ENCODE measurements at places on chromosomes 1 and 21.
A peak's percentile ranks its signal among the peaks of the same experiment; 100 is the strongest.

DNA sequence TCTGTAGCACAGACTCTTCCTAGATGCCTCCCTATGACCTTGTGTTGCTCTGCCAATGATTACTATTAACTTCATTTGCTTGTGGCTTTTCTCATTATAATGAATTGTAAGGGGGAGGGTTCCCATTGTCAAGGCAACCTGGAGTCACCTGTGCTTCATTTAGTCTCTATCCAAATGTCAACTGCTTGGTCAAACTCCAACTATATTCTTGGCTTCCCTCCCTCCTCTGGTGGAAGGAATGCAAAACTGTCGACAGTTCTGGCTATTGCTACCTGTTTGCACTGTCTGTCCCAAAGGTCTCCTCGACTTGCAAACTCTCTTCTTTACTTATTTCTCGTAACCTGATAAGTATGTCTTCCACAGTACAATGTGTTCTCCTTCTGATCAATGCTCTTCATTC, 100.3 kb downstream of the CACNA1E start:
- DNase-seq, result no peak

DNA sequence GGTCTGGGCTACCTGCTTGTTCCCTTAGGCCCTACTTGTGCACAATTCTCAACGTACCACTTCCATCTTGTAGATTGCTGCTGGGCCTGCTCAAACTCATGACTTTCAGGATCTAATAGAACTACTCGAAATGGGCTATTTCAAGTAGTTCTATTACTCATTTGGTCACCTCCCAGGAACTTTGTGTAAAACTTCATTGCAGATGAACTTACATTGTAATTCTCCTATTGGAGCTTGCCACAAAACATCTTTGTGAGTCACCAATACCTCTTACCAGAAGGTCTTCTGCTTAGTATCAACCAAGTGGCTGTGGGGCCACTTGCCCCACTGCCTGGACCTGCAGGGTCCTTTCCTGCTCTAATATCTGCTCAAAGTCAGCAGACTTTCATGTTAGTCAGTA, 10.7 kb upstream of the MYOCOS start:
- no peak for DNase-seq

- no peak for DNase-seq
Measured at GRCh38 chr21:43290421-43291346, 121.9 kb downstream of the CRYAA start.

- DNase-seq, result no peak
Measured at GRCh38 chr1:36775716-36776115, 258.6 kb downstream of the GRIK3 start.

- no peak for DNase-seq
Measured at GRCh38 chr1:58500043-58500442, 46.5 kb downstream of the OMA1 start.

DNA sequence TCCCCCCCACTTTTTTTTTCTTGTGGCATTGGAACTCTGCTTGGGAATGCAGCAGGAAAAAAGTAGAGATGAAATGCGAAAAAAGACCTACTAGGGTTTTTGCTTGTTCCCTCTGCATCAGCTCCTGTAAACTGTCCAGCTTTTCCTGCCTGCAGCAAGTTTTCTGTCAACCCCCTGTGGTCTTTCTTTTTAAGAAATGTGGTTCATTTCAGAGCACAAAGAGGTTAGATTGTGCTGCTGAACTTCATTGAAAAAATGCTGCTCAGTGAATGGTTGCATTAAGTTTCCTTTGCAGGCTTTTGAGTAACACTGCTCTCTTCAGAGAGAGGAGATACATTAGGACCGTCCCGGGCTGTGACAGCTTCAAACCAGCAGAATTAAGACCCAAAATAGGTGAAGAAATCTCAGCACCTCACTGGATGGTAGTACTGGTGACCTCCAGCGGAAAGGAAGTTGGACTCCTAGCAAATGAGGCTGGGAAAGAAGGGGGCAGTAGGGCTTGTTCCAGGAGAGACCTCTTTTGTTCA, 80.7 kb downstream of the NDUFS5 start:
- DNase-seq, result no peak

DNA sequence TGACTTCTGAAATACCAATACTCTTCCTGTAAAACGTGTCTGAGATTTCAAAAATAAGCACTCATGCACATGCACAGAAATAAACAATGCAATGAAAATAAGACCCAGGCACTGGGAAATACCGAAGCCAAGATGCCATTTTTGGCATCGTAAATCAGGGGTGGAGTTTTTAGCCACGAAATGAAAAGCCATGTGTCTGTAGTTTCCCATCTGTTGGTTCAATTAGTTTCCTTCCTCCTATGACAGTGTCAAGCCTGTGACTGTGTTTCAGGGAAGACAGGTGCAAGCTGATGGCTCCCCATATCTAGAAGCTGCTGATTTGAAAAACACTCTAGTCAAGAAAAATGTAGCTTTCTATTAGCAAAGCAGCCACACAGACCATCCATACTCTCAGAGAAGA, 480.4 kb upstream of the CAMK1G start:
- no peak for DNase-seq

GRCh38 chr1:235205687-235206086, 44.6 kb upstream of the RBM34 start:
- no peak for DNase-seq

DNA sequence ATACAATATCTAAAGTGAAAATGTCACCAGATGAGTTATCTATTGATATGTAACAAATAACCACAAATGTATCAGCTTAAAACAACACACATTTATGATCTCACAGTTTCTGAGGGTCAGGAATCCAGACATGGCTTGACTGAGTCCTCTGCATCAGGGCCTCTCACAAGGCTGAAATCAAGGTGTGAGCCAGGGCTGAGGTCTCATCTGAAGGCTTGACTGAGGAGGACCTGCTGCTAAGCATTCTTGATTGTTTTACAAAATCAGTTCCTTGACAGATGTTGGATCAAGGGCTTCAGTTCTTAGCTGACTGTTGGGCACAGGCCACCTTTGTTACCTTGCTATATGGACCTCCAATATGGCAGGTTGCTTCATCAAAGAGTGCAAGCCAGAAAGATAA, 483.7 kb downstream of the CAMTA1 start:
- DNase-seq, result no peak

DNA sequence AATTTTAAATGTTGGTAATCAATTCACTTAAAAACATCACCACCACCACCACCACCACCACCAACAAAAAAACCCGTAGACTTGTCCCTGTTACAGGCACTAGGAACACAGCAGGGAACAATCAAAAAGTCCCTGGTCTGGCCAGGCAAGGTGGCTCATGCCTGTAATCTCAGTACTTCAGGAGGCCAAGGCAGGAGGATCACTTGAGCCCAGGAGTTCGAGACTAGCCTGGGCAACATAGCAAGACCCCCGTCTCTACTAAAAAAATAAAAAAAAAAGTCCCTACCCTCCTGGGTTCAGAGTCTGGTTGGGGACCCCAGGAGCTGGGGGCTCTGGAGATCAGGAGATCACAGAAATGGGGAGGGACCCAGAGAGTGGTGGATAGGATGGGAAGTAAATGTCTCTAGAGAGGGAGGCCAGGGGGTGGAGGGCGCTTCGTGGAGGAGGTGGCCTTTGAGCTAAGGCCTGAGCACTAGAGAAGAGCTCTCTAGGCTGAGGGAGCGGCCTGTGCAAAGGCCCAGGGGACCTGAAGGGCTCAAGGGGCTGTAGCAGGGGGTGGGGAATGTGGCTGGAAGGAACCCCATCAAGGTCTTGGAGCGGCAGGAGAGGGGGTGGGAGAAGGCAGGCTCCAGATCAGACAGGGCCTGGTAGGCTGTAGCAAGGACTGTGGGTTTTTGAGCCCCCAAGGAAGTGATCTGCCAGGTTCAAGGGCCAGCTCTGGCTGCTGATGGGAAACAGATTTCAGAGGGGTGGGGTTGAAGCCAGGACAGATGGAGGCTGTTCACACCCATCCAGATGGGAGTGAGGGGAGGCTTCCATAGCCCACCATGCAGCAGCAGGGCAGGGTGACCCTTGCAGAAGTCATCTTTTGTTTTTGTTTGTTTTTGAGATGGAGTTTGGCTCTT, 24.8 kb upstream of the VPS13D start:
- DNase-seq, result no peak

- DNase-seq, result no peak
Measured at GRCh38 chr1:239250353-239251035, 135.9 kb upstream of the CHRM3 start.

DNA sequence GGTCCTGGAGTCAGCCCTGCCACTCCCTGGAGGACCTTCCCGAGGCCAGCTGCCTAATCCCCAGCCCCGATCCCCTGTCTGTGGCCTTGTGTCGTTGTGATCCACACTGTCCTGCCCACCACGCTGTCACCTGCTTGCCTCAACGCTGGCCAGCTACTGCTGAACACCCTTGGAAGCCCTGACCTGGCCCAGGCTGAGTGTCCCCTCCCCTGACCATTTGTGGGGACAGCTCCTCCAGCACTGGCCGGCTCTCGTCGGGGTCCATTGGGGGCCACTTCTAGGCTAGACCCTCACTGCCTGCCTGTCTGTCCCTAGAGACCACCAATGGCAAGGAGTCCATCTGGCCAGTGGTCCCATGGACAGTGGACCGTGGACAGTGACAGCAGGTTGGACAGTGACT, 12.0 kb upstream of the UMODL1 start:
- no peak for DNase-seq

DNA sequence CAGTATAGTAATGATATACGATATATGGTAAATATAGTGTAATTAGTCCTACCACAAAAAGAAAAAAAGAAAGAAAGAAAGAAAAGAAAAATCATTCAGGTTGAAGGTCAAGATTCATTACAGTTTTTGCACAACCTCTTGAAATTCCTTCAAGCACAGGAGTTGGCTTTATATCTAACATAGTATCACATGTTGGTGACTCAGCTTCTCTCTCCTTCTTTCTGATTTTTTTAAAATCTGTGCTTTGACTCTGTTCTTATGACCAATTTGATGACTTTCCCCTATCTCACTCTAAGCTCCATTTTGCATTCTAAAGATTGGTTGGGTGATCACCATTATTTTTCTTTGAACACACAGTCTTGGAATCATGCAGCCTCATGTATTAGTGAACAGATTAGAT, 148.2 kb upstream of the COL11A1 start:
- DNase-seq, result no peak

- DNase-seq, result no peak
Measured at GRCh38 chr21:43733529-43734071, 14.7 kb downstream of the PDXK start.

DNA sequence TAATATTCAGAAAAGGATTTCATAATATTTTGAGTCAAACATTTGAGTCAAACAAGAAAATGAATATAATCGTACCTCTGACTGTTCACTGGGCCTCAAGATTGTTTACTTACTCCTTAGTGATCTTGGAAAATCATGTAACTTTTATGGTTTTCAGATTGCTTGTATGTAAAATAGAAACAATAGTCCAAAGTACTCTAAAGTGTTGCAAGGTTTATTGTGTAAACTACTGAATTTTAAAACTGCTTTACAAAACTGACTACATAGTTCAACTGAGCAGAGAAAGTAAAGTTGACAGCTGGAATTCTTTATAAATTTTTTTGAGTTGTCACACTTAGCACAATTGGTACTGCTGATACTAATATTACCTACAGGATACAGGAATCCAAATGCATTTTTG, 931.0 kb downstream of the NCAM2 start:
- no peak for DNase-seq

- DNase-seq, result peak; percentile 46
Measured at GRCh38 chr1:19644681-19645410, 735 bp downstream of the NBL1 start.

DNA sequence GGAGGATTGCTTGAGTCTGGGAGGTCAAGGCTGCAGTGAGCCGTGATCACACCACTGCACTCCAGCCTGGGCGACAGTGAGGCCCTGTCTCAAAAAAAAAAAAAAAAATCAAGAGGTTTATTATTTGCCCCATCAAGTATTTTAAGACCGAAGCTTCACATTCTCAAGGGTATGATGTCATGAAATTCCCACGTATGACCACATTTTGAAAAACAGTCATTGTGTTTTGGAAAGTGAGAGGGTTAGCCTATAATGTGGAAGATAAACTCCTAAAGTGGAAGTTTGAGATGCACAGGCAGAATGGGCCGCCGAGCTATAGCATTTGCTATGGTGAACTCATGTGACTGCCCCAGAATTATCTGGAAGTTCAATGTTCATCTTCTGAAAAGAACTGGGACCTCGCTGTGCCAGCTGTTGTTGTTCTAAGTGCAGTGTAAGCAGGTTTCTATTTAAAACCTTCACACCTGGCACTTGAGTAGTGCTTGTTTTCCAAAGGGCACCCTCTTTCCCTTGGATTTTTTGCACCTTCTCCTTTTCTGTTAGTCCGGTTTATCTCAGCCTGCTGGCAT, 96.9 kb upstream of the SLC25A33 start:
- DNase-seq, result no peak

- DNase-seq, result no peak
Measured at GRCh38 chr1:1487701-1488100, 16.1 kb downstream of the ATAD3B start.

DNA sequence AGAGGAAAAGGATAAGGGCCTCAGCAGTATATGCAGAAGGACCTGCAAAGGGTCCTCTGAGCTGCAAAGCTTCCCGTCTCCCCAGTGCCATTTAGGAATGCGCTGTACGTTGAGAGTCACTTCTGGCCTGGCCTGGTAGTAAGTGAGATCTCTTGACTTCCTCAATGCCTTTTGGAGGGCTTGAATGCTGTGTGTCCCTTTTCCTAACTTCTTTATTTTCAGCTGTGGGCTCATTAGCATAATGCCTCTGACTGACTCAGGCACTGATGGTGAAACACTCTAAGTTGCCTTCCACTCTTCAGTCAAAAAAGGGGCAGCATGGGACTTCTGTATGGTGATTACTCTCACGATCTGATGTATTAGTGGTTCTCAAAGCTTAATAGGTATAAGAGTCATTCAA, 49.9 kb downstream of the XCL1 start:
- no peak for DNase-seq

- no peak for DNase-seq
Measured at GRCh38 chr1:17581389-17582123, 42.1 kb downstream of the ARHGEF10L start.

DNA sequence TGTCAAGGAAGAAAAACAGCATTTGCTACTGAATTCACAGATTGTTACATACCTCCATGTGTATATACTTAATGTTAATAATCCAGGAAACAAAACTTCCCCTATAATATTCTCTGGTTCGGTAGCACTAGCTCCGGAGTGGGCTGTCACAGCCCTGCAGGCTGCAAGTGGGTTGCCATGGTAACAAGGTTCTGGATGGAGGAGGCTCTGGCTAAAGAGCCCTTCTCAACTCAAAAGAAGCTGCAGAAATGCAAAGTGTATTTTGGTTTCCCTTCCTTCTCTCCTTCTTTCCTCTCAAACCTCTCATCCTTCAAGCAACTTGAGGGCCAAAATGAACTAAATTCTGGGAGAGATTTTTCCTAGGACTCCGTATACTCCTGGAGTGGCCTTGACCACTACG, 45.2 kb downstream of the ASTN1 start:
- DNase-seq, result no peak

DNA sequence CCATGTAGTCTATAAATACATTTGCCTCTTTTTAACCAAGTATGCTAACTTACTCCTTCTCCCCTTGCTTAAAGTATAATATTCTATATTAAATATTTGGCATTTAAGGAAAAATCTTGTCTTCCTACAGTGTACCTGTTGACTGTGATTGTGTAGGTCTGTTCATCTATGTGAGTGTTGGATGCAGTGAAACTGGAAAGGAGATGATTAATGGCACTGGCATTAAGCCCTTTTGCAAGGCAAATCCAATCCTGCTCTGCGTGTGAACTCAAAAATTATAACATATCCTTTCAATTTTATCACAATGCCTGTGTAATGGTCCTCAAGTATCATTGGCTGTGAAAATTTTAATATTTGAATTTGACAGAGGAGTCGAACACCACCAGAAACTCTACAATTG, 565.0 kb downstream of the KCNT2 start:
- DNase-seq, result no peak

GRCh38 chr1:167412072-167412471, 106.3 kb downstream of the CD247 start:
- DNase-seq, result no peak

GRCh38 chr1:210616356-210616755, 287.7 kb downstream of the HHAT start:
- DNase-seq, result no peak

Measured in CD4-positive, alpha-beta T cell treated with Interleukin-21 for 1 hour (primary cell).